Thyroid gland (tissue), 4 donors: ENCODE measurements at places on chromosomes 1 and 21. TPM values are rescaled to one million over a fixed set of nuclear protein-coding genes. Genes with fewer than 3 reads are reported as not detected.

- no peak for DNase-seq
- no peak overlapping the region for H3K4me3 ChIP-seq
- H3K4me1 ChIP-seq: no peaks in the 10 kb centered on the region
- H3K27ac ChIP-seq: no peak overlapping the region
Observed at GRCh38 chr1:241443561-241443960, 76.0 kb downstream of the FH start.

GRCh38 chr1:194300340-194300739, 1113.9 kb upstream of the B3GALT2 start:
- no peaks in the 10 kb centered on the region for H3K36me3 ChIP-seq
- no peak overlapping the region for H3K4me3 ChIP-seq
- H3K4me1 ChIP-seq: no peaks in the 10 kb centered on the region

- no peak overlapping the region for H3K27ac ChIP-seq
- no peak overlapping the region for H3K4me3 ChIP-seq
- peak; percentile 15 for DNase-seq
- H3K27me3 ChIP-seq: no peaks in the 10 kb centered on the region
- no peaks in the 10 kb centered on the region for H3K4me1 ChIP-seq
- H3K36me3 ChIP-seq: no peaks in the 10 kb centered on the region
Observed at GRCh38 chr1:31733389-31734219, 29.8 kb upstream of the COL16A1 start.

Gene KRTAP22-2
- not detected for total RNA-seq

- no peaks in the 10 kb centered on the region for H3K27me3 ChIP-seq
- peak overlapping the region; percentile 93 for H3K27ac ChIP-seq
- no peak for DNase-seq
- no peaks in the 10 kb centered on the region for H3K36me3 ChIP-seq
Observed at GRCh38 chr1:149884433-149885338, 14.7 kb upstream of the BOLA1 start.

Gene C1QTNF12
- total RNA-seq: not detected

DNA sequence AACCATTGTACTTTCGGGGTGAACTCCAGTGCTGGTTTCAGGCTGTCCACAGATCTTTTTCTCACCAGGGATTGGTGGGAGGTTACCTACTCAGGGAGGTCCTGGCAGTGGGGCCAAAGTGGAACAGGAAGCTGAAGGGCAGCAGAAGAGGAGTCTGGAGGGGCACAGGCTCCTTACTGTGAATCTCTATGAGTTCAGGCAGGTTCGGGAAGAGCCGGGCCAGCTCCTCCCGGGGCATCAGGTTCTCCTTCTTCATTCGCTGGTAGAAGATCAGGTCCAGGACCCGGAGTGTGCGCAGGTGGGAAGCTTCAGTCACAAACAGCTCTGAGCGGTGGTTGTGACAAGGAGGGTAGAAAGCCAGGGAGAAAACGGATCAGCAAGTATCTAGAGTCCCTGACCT, 26.7 kb downstream of the LRRC71 start:
- H3K27me3 ChIP-seq: no peaks in the 10 kb centered on the region
- no peak for DNase-seq
- peaks cover 73% of the 10 kb centered on the region for H3K36me3 ChIP-seq
- H3K27ac ChIP-seq: no peak overlapping the region
- H3K4me1 ChIP-seq: no peaks in the 10 kb centered on the region

Gene SDC3
- total RNA-seq: 13.5 TPM

DNA sequence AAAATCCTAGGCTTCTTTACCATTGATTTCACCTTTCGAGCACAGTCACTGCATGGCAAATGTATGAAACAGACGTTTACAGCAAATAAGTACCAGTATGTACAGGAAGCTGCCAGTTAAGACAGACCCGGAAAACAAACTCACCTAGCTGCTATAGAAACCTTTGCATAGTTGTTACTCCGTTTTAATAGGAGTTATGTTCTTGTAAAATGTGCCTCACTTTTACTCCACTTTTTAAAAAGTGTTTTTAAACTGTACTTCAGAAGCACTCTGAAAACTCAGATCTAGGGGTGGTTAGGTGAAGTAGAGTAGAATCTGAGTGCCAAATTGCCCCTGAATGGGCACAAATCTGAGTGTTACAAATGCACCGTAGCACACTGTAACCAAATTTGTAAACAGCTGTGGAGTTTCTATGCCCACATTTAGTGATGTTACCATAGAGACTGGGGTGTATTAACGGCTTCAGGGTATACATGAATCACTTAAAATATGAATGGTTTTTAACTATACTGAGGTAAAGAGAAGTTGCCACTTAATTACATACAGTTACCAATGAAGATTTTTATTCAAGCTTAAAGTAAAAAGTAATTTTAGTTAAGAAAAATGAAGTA, 30.7 kb downstream of the CNIH4 start:
- no peak for DNase-seq
- H3K27ac ChIP-seq: no peak overlapping the region
- no peaks in the 10 kb centered on the region for H3K4me1 ChIP-seq
- H3K27me3 ChIP-seq: no peaks in the 10 kb centered on the region
- no peak overlapping the region for H3K4me3 ChIP-seq

- no peak overlapping the region for H3K4me3 ChIP-seq
- no peaks in the 10 kb centered on the region for H3K4me1 ChIP-seq
- no peak overlapping the region for H3K27ac ChIP-seq
- no peak for DNase-seq
- H3K27me3 ChIP-seq: no peaks in the 10 kb centered on the region
- H3K36me3 ChIP-seq: no peaks in the 10 kb centered on the region
Observed at GRCh38 chr1:240391660-240392260, 220.2 kb downstream of the GREM2 start.
